Memory B cell (primary cell): ENCODE measurements at places on chromosomes 16 and 17.
A peak's percentile ranks its signal among the peaks of the same experiment; 100 is the strongest.

GRCh38 chr16:30184891-30185682 is 1.7 kb downstream of the CORO1A start:
- no peak for DNase-seq

DNA sequence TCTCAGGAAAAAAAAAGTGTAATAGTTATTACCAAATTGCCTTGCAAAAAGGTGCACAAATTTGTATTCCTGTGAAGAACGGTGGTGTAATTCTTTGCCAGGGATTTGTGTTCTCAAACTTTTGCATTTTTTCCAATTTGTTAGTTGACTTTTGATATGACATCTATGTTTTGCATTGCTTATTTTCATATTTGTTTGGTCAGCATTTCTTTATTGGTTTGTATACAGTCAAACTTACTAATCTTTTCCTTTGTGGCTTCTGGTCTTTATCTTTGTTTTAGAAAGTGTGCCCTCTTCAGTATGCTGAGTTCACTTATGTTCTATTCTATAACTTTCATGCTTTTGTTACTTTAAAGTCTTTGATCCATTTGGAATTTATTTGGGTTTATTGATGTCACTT is 226.2 kb upstream of the ZFHX3 start:
- DNase-seq, result no peak

DNA sequence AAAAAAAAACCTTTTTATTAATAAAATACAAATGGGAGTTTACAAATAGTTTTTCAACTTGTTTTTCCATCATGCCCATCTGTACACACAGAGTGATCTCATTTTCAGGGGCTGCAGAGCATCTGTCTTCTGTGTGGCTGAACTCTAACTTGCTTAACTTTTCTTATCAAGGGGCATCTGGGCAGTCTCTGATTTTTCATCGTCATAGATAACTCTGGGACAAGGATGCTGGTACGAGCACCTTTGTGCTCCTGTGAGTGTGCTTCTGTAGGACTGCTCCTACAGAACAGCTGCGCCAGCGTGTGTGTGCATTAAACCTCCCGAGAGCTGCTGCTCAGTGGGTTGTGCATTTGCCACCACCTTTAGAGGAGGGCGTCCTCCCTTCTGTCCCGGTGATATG is 34.6 kb upstream of the TAC4 start:
- DNase-seq, result no peak

DNA sequence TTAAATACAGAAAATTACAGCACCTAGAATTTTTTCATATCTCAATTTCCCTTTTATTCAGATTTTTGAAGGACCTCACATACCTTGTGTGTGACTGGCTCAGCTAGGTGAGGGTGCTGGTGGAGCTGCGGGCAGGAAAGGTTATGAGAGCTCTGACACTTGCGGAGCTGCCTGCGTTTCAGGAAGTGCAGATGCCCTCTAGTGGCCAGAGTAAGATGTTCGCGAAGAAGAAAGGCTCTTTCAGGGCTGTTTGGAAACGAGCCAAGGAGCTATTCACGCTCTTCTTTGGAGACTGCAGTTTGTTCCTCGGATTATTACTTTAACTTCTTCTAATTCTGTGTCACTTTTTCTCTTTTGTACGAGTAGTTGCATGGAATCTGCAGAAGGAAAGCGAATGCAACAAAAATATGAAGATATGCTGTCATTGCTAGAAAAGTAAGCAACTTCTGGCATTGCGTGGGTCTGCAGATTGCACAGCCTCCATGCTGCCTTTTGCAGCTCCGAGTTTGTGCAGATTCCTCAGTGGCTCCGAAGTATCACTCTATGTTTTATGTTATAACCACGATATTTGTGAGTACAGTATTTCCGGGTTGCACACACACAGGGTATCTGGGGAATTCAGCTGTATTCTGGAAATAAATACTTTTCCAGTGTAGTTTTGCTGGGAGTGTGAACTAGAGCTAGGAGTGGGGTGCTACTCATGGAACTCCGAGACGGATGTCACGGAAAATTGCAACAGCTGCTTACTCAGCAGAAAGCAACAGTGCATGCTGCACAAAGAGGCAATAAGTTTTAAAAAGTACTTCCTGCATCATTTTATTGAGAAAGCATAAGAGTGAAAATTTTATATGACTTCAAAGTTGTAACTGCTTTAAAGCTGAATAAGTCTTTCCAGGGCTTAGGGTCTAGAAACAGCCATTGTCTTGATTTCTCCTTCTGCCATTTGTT is 46.3 kb downstream of the DNAH9 start:
- peak; percentile 12 for DNase-seq

DNA sequence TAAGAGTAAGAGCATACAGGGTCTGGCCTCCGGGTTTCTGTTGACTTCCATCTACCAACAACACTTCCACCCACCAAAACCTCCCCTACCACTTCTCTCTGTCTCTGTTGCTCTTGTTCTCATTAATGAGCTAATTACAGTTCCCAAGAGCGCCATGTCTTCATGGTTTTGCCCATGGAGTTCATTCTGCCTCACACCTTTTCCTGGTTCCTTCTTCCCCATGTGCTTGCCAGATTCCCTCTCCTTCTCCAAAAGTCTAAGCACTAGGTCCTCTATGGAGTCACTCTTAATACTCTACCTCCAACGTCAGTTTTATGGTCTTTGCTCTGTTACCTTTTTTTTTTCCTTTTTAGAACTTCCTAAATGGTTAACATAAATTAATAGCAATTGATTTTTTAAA is 92.8 kb downstream of the MYO1D start:
- no peak for DNase-seq

DNA sequence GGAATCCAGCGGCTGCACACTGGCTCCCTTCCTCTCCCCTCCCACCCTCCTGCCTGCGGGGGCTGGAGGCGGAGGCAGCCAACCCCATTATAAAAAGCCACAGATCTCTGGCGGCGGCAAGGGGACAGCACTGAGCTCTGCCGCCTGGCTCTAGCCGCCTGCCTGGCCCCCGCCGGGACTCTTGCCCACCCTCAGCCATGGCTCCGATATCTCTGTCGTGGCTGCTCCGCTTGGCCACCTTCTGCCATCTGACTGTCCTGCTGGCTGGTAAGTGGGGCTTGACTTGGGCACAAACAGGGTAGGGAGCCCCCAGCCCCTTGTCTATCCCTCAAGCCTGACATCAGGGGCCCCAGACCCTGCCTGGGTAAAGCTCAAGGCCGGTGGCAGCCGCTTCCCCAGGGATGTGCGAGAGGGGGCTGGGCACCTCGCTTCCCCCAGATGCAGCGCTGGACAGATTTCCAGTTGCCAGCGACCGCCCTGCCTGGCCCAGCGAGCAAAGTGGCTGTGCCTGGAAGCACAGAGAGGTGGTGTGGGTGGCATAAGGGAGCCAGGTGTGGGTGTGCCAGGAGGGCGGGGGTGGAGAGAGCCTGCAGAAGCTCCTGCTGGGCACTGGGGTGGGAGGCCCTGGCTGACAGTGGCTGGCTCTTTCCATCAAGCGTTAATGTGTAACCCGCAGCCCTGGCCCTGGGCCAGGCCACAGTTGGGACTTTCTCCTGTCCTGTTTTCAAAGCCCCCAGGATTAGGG is at the start of gene CX3CL1:
Gene CX3CL1, plus strand, starts transcription at position 119 of the 745 bp plus-strand sequence. Its CDS starts 79 bp downstream, at position 198.
- no peak for DNase-seq

DNA sequence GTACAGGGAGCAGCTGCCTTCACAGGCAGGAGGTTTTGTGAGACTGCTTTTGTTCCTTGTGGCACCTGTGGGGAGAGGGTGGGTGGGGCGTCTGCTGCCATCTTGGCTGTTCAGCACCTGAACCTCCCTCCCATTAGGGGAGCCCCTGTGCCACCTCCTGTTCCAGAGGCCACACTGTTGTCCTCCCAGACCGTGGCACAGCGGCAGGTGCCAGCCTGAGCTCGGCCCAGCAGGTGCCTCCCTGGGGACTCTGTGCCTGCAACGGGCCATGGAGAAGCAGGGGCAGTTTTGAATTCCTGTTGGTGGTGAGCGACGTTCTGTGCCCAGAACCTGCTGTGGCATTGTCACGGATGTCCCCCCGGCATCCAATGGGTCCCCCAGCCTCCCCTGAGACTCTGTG is 9.9 kb downstream of the LGALS3BP start:
- no peak for DNase-seq

- no peak for DNase-seq
Observed at GRCh38 chr17:40068129-40068581, 5.4 kb downstream of the THRA start.
